ENCODE measurements at places on chromosomes 5 and 9.

GRCh38 chr5:135880801-135881200 is 14.8 kb downstream of the IL9 start:
- no peak for DNase-seq

DNA sequence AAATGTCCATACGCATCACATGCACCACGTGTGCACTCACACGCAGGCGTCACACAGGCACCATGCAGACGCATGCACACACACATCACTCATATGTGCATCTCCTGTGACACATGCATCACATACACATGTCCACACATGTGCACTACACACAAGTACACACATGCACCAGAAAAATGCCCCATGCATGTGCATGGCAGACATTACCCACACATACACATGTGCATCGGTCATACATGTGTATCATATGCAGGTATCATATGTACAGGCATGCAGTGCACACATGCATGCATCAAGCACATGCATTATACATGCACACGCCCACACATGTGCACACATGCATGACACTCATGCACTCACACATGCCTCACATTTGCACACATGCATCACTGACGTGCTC is 26.1 kb downstream of the ADAMTS2 start:
- no peak for DNase-seq

- no peak for DNase-seq
Measured at GRCh38 chr5:57825031-57825686, 342.5 kb upstream of the ACTBL2 start.

- DNase-seq: no peak
Measured at GRCh38 chr9:136353757-136354488, 9.6 kb downstream of the DNLZ start.

DNA sequence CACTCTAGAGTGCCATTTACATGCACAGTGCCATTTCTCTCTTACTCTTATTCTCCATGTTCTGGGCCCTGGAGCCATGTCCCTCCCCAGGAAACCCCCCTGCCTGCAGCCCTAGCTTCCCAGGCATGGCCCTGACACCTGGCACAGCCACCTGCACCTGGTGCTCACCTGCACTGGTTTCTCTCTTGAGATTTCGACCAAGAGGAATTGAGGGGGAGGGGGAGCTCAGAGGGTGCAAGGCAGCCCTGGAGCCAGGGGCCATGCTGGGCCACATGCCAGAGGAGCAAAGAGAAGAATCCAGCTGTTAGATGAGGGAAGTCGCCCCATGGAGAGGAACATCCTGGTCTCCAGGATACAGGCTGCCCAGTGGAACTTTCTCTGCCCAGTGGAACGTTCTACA is 65.0 kb upstream of the RAPGEF1 start:
- no peak for DNase-seq

GRCh38 chr5:175681045-175681967 is 23.4 kb downstream of the HRH2 start:
- DNase-seq: no peak

GRCh38 chr5:80479713-80480112 is 8.2 kb upstream of the FAM151B start:
- no peak for DNase-seq

All from activated T-cell treated with anti-CD3 and anti-CD28 coated beads, Interleukin-2, amount 50 U/mL, for 48 hours (primary cell).